ENCODE measurements at places on chromosomes 11 and 22. TPM values are rescaled to one million over a fixed set of nuclear protein-coding genes. Genes with fewer than 3 reads are reported as not detected.

- no peak for DNase-seq
These were observed 142.3 kb downstream of the ELP4 start for GRCh38 chr11:31651822-31652221.

DNA sequence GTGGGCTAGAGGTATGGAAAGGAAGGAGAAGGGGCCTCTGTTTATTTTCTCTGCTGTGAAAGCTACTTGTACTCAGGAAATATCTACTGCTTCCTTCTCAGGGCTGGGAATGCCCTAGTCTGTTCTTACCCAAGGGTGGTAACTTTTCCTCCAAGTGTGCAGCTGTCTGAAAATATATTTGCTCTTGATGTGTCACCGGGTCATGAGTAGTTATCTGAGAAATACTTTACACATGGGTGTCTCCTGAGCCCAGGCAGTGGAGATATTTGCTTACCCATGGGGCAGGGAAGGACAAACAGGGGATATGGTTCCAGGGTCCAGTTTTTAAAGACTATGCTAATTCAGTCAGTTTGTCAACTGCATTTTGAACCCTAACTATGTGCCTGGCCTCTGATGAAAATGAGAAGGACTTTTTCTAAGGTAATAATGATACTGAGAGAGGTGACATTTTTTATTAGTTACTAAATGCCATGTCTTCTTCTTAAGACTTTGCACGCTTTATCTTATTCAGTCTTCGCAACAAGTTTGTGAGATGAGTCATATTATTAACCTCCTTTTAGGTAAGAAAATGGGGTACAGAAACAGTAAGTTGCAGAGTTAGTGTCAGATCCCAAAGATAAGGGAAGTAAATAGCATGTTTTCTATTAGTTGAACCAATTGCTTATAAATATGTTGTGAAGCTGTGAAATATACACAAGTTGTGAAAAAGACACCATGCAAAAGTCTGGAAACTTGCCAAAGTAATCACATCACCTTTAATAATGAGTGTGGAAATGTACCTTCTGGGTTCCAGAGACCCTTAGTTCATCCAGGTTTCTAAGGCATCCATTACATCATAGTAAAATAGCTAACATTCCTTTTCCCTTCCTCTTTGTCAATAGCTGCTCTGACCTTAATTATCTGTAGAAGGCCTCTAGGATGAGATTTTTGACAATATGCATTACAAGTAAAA is 22.9 kb downstream of the SYTL2 start:
- peak; percentile 83 for DNase-seq

DNA sequence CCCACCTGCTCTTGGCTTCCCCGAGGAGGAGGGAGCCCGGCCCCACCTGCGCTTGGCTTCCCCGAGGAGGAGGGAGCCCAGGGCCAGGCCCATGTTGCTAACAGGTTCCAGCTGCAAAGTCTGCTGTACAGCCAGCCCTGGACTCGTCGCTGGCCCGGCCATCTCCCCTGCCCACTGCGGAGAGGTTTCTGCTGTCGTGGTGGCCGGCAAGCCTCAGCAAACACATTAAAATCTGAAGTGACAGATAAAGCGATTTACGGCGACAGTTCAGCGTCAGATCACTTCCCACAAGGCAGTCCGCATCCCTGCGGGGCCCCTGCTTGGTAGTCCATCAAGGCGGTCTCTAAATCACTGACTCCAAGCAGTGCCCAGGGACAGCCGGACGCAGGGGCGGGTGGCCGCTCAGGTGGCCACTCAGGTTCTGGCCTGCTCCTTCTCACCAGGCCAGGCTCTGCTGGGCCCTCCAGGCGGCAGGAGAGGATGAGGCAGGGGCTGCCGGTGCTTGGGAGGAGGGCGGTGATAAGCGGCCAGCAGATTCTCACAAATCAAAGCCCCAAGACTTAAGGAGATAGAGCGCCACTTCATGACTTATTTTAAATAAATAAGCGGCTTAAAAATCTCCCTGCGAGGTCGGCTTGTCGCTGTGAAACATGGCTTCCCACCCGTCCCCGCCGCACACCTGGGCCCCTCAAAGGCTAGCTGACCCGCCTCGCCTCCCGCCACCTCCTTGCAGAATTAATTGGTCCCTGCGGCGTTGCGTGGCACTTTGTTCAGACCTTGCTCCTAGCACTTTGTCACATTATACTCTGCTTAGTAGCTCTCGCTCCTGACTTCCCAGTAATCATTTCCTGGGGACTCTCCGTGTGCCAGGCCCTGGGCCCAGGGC is 21.1 kb downstream of the MACROD1 start:
- DNase-seq = no peak

DNA sequence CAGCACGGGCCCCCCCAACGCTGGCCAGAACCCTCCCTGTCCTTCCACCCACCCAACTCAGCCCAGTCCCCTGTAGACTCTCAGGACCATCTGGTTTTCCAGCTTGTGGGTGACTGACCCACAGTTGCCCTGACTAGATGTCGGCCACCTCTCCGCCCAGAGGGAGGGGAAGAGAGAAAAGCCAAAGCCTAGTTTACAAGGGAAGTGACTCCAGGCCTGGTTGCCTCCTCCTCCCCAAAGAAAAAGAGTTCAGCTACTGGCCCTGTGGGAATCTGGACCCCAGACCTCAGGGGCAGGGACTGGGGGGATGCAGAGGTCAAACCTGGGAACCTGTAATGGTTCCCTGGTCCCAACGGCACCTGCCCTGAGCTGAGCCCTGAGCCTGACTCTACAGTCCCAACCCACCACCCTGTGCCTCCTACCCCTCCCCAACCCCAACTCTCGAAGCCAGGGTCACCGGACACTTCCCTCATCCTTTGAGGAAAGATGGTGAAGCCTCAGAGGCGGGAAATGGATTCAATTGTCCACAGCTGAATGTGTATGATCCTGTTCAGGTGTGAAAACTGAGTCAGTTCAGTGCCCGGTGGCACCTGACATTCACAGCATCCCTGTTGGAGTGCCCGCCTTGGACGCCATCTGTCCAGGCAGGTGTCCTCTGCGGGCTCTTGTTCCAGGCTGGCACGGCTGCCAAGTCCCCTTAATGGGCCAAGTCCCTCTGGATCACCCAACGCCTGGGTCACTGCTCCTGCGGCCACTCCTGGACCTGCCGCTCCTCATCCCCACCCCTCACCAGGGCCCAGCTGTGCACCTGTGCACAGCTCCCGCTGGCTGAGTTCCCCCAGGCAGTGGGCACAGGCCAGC is 21.0 kb upstream of the WNT7B start:
- DNase-seq = no peak

DNA sequence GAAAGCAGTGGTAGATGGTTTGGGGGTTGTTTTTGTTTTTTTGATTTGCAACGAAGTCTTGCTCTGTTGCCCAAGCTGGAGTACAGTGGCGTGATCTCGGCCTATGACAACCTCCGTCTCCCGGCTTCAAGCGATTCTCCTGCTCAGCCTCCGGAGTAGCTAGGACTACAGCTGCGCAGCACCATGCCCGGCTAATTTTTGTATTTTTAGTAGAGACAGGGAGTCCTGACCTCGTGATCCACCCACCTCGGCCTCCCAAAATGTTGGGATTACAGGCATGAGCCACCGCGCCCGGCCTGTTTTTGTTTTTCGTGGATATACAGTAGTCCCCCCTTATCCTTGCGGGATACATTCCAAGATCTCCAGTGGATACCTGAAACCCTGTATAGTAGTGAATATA is 6.6 kb downstream of the EP300 start:
- DNase-seq = no peak

GRCh38 chr11:66689661-66690590 is 12.2 kb upstream of the RBM4B start:
- no peak for DNase-seq

DNA sequence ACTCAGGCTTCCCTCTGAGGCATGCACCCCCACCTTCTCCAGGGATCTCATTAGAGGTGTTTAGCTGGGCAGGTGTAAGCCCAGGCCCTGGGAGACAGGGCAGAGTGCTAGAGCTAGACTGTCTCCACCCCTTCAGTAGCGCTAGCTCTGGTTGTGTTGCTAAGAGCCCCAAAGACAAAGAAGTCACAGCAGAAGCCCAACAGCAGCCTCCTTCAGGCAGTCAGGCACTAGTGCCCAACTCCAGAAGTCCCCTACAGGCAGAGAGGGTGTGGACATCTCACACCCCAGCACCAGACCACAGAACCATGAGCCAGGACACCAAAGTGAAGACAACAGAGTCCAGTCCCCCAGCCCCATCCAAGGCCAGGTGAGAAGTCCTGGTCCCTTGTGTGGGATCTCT is at the start of gene CNGA4:
TSS of gene CNGA4 (plus strand) at position 188 of the 400 bp plus-strand sequence. CDS start at position 306, 118 bp downstream.
- DNase-seq = no peak

DNA sequence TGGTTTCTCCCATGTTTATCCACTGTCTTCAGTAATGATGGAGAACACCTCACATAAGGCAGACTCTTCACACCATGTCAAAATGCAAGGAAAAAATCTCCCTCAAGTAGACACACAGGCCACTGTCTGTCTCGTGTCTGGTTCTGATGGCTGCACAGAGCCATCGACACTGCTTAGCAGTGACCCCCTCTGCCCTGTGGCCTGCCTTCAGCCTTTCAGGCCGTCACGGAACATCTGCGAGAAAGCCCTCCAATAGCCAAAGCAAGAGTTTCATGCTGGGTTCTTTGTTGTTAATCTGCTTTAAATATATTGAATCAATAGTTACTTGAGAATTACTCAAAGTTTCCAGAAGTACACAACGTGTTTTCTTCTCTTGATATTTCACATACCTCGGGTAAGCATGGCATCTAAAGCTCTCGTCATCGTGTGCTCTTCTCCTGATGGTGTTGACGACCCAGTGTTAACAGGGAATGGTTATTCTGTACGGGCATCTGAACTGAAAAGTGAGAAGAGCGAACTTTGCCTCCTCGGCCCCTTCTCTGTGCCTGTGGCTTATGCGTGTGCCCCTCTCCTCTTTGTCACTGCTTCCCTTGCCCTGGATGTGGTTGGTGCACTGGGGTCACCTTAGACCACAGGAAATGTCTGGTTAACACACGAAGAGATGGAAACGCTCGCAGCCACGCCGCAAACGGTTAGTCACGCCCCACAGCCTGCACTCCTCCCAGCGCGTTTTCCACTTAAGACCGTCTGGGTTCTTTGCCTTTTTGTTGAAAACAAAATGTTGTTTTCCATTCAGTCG is 33.4 kb upstream of the CTTN start:
- DNase-seq = no peak

DNA sequence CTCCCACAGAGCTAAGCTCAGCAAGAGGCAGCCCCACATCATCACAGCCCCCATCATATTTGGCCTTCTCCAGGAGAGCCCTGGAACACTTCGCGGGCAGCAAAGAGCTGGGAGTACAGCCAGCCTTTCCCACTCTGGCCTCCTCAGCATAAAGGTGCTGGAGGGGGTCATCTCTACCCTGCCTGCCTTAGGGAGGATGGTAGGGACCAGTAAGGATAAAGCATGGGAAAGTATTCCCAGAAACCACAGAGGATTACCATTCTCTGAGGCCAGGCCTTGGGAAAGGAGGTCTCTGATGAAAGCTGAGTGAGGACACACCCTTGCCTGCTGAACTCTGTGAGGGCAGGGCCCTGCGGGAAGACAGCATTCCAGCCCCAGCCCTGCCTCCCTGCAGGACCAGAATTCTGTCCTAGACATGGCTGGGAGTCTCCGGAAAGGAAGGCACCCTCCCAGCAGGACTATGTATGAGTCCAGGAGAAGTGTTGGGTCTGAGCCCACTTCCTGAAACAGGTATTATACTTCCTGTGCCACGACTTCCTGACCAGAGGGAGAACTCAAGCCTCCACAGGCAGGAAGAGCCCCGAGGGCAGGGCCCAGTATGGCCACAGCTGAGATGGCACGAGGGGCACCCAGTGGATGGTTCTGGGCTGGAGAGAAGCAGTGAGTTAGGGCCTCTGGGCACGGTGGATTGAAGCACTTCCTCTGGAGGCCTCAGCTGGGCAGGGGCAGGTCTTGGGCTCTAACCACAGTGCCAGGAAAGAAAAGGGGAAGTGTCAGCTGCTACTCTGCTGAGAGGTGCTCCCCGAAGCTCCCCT is 12.9 kb upstream of the CASTOR1 start:
- no peak for DNase-seq

GRCh38 chr22:29105468-29105867 is 32.6 kb downstream of the KREMEN1 start:
- DNase-seq = no peak

GRCh38 chr22:18991821-18992442 is 55.8 kb upstream of the PRODH start:
- DNase-seq = no peak

GRCh38 chr22:49992921-49993648 is 19.5 kb downstream of the IL17REL start:
- no peak for DNase-seq

- no peak for DNase-seq
These were observed 7.5 kb upstream of the B3GNT6 start for GRCh38 chr11:77026743-77027142.

DNA sequence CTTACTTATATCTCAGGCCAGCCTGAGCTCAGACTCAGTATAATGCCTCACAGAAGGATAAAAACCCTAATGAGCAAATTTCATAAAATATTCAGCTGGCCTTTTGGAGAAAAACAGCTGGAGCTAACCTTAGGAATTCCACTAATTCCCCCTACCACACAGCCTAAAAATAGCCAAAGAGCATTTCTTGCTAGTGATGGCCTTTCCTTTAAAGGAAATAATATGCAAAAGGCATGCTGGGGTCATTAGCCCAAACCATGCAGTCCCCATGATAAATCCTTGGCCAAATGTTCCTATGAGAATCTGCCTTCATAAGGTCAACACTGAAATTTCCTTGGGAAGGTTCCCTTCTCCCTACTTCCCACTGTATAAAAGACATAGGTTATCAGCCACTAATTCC is 38.2 kb downstream of the SYTL2 start:
- no peak for DNase-seq

- no peak for DNase-seq
These were observed 65.9 kb downstream of the C11orf58 start for GRCh38 chr11:16804104-16804947.

- DNase-seq = no peak
These were observed 16.3 kb downstream of the LTO1 start for GRCh38 chr11:69658626-69659450.

B4GALNT4 gene
- 122 TPM for total RNA-seq

MLC1 gene
- not detected for total RNA-seq

TRPM5 gene
- total RNA-seq = 0.08 TPM

VWA5A gene
- 3.1 TPM for total RNA-seq

SLC5A12 gene
- not detected for total RNA-seq

TYMP gene
- 56.0 TPM for total RNA-seq

UCP3 gene
- total RNA-seq = 0.46 TPM

RAG1 gene
- total RNA-seq = 0.44 TPM

SRSF8 gene
- 40.6 TPM for total RNA-seq

TMA7B gene
- total RNA-seq = not detected

Measured in Panc1 (cell line).